ENCODE measurements at places on chromosomes 11 and 22.

DNA sequence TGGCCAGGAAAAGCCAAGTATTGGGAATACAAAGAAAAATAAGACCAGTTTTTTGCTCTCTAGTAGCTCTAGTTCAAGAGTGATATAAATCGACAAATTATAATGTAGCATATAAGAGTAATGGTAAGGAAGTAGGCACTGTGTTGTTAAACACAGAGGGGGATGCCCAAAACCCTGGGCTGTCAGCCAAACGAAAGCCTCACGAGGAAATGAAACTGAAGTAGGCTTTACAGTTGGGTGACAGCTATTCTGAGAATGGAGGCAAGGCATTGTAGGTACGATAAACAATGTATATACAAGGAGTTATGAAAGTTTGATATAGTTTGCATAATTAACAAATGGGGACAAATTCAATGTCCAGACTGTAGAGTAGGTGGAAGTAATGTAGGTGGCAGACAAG lies 176.4 kb downstream of the FAM181B start:
- DNase-seq, result no peak

- DNase-seq, result no peak
Observed at GRCh38 chr22:49929994-49930575, 11.7 kb downstream of the CRELD2 start.

- DNase-seq, result no peak
Observed at GRCh38 chr22:38043151-38044039, 13.8 kb upstream of the PICK1 start.

DNA sequence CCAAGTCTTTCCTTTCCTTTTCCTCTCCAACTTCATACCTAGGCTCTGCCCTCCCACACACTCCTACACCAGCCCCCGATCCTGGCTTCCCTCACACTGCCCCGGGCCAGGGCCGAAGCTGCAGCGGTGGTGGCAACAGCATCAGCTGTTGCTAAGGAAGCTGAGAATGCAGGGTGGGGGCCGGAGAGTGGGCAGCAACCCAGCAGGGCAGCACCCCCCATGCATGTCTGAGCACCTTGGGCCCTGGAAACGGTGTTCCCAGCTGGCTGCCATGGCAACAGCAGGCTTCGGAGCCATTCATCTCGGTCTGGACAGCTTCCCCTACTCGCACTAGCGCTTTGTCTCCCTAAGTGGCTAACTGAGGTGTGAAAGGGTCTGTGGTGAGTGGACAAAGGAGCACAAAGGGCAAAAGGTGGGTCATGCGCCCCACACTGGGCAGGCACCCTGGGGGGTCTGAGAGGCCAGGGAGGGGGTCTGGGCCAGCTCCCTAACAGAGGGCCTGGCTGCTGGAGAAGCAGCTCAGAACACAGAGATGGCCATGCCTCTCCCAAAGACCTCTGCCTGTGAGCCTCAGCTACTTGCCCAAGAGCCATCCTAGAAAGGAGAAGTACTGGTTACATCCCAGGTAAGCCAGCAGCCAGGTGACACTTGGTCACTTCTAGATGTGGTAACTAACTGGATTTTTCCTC lies 42.1 kb upstream of the JAM3 start:
- peak; percentile 27 for DNase-seq

DNA sequence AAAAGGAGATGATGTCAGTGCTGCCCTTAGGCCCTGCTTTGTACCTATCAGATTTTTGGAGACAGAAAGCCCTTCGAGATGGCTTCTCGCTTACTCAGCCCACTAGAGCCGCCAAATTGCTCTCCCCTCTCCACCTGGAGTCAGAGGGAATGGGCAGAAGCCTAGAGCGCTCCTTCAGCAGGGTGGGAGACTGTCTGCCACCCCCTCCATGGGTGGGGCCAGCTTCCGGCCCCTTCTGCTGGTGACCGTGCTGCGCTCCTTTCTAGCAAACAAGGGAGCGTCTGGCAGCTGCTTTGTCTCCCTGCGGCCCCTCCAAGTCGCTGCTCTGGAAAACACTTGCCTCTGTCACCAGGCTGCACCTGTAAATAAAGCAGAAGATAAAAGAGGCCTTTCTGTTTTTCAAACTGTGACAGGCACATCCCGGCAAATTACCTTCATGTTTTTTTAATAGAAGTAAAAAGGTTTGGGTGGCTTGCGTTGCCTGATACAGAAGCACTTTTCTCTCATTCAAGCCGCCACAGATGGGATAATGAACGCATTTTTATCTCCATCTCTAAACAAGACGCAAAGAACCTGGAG lies 145.7 kb upstream of the NECTIN1 start:
- DNase-seq, result no peak

DNA sequence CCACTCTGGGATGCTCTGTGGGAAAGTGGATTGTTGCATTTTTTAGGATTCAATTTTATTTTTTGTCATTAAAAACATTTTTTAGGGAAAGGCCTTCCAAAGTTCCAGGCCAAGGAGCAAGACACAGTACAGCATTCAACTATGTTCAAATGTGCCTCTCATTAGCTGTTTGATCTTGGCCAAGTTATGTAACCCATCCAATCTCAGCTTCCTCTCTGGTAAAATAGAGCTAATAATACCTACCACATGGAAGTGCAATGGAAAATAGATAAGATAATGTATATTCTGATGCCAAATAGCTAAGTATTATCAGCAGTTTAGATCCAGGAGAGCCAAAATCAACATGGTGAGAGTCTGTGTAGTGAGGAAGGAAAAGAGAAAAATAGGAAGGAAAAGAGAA lies 220.3 kb upstream of the SESN3 start:
- no peak for DNase-seq

DNA sequence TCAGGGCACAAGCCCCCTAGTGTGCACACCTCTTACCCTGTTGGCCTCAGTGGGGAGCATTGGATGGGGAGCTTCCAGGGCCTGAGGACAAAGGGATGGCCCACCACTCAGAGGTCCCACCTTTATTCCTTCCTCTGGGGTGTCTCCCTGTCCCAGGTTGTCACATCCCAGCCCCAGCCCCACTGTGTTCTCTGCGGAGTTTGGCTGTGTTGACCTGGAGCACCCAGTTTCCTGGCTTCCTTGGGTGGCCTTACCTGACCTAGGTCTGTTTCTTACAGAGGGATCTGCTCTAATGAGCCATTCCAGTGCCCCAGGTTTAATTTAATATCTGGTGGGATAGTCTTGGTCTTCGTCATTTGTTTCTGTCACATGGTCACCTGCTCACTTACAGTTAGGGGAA lies 38.8 kb upstream of the HORMAD2 start:
- DNase-seq, result no peak

GRCh38 chr22:20080776-20081654 lies 974 bp downstream of the DGCR8 start:
- DNase-seq, result peak; percentile 41

GRCh38 chr11:114209343-114209742 lies 86.9 kb upstream of the NNMT start:
- no peak for DNase-seq

DNA sequence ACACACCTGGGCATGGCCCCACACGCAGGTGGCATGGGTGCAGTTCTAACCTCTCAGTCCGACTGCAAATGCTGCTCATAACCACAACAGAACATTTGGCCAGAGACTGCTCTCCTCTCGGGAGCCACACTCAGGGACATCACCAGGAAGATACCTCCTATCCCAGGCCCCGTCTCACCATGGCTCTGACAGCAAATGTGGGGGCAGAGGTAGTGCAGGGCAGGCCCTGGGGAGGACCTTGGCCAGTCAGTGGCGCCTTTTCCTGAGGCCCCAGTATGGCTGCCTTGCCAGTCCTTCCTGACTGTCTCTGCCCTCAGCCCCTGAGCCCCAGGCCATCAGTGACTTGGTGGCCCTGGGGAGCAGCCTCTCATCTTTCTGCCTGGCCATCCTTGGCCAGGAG lies 2.8 kb downstream of the KRTAP5-6 start:
- no peak for DNase-seq

- no peak for DNase-seq
Observed at GRCh38 chr11:113173126-113173525, 141.3 kb upstream of the TTC12 start.

DNA sequence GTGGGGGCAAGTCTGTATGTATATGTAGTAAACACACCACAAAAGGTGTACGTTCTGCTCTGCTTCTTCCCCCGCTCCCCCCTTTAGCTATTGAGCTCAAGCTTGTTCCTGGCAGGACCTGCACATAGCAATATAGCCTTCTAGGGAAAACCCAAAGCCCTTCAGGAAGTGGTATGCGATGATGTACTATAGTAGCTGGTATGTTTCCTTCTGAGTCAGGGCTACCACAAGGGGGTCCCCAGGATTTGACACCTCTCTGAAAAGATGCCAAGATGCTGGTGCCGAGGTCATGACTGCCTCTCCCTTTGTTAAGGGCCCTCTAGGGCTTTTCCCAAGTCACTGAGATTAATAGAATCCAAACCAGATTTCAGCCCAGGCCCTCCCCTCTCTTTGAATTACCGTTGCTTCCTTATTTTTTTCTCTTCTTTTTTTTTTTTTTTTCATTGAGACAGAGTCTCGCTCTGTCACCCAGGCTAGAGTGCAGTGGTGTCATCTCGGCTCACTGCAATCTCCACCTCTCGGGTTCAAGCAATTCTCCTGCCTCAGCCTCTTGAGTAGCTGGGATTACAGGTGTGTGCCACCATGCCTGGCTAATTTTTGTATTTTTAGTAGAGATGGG lies 268.4 kb downstream of the ETS1 start:
- DNase-seq, result no peak

DNA sequence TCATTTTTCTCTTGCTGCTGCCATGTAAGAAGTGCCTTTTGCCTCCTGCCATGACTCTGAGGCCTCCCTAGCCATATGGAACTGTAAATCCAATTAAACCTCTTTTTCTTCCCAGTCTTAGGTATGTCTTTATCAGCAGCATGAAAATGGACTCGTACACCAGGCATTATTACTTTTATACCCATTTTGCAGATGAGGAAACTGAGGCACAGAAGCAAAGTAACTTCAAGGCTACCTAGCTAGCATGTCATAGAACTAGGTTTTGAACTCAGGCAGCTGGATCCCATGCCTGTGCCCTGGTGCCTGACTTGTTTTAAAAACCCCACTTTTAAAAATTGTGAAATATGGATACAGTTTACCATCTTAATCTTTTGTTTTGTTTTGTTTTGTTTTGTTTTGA lies 25.8 kb downstream of the KIAA1671 start:
- DNase-seq, result no peak

DNA sequence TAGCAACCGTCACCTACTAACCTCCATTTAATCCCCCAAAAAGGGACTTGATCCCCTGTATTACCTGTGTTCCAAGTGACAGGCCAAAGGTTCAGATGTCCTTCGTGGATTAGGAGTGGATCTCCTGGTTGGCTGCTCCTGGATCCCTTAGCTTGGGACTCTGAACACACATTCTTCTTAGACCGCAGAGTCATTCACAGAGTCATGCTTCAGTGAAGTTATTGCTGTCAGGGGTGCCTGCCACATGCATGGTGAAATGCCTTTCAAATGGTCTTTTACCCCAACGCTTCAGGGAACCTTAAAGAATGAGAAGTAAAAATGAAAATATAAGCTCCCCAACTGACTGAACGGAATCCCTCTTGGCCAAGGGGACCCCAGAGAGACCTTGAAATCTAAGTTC lies 49.1 kb downstream of the ADAMTS8 start:
- DNase-seq, result no peak

DNA sequence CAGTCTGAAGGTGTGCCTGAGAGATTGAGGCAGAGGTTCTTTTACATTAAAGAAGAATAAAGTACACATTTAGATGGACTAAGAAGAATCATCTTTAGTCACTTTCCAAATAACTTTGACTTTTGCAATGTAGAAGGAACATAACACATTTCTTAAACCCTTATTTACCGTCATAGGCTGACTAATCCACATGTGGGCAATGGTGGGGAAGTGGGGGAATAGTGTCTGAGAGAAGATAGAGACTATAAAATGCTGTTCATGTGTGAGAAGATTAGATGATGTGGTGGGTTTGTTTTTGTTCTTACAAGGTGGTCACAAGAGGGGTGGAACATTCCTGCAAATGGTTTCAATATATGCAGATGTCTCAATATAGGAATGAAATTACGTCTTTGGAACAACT lies 1.8 kb downstream of the MS4A4A start:
- no peak for DNase-seq

GRCh38 chr11:73431396-73431795 lies 55.2 kb downstream of the RELT start:
- DNase-seq, result no peak

DNA sequence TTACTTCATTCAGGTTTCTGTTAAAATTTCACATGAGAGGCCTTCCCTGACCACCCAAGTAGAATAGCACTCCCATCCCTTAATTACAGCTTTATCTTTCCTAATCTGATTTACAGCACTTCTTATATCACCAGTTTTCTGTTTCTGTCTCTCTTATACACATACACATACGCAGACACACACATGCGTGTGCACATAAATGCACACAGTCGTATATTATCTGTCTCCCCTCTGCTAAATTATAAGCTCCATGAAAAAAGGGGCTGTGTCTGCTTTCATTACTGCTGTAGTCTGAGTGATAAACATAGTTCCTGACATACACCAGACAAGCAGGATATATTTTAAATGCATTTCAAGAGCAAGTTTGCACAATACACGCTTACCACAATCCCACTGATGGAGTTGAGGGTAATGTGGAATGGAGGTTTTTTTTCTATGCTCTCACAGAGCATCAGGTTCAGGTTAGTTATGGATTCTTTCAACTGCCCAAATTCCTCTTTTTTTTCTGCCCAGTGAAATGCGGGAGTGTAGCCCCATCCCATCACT lies 13.7 kb upstream of the TOP3B start:
- no peak for DNase-seq

GRCh38 chr11:72639502-72640375 lies 34.5 kb downstream of the PDE2A start:
- no peak for DNase-seq

- DNase-seq, result no peak
Observed at GRCh38 chr11:64987998-64988854, 8.5 kb downstream of the BATF2 start.

- no peak for DNase-seq
Observed at GRCh38 chr22:43969021-43969878, 14.0 kb downstream of the SAMM50 start.

DNA sequence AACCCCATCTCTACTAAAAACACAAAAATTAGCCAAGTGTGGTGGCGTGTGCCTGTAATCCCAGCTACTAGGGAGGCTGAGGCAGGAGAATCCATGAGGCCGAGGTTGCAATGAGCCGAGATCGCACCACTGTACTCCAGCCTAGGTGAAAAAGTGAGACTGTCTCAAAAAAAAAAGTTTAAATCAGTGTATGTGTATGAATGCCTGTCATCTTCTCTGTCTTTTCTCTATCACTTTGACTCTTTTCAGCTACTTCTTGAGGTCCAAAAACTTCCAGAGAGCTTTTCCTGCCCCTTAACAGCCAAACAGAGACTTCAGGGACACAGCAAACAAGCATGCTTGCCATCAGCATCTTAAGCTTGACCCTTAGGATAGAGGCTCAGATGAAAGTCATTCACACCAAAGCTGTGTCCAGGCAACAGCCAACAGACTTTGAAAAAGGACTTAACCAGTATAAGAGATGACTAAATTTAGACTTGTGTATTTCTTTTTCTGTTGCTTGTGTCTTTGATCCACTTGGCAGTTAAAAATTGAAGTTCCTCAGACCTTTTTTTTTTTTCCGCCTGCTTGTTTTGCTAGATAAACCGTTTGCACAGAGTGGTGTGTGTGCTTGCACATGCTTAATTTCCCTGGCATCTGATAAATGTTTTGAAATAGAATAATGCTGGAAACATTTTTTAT lies 151.9 kb downstream of the DBX1 start:
- no peak for DNase-seq
